Stimulated activated CD4-positive, alpha-beta T cell treated with anti-CD3 and anti-CD28 coated beads, Interleukin-1b, Interleukin-23, amount 100 ng/mL, for 24 hours (primary cell): ENCODE measurements at places on chromosomes 2 and 18.

DNA sequence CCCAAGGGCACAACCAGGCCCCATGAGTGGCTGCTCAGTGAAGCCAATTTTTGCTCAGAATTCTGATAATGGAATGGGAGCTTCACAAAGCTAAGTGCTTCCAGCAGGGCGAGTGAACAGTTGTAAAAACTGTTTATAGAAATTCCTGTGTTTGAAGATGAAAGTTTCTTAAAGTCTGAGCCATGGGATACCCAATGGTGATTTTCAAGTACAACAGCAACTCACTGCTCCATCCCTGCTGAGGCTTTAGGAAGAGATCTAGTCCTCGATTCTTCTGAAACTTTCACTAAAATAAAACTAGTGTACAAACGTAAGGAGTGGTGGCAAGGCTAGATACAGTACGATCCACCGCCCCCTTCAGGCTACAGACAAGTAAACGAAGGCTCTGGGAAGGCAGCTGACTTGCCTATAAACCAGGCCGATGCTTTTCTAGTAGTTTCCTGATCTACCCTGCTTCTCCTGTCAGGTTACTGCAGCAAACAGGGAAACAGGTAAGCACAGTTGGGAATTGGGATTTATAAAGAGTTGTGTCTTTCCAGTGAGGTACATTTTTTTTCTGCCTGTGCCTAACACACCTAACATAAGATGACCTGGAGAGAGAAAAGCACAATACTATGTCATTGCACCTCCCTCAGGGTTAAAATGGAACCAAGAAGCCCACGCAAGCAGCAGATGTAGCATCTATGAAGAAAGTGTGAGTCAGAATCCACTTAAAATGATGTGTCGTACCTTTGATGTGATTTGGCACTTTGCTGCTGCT lies 108.7 kb downstream of the UXS1 start:
- no peak for DNase-seq

GRCh38 chr2:136127356-136127755 lies 9.4 kb upstream of the CXCR4 start:
- DNase-seq = no peak

DNA sequence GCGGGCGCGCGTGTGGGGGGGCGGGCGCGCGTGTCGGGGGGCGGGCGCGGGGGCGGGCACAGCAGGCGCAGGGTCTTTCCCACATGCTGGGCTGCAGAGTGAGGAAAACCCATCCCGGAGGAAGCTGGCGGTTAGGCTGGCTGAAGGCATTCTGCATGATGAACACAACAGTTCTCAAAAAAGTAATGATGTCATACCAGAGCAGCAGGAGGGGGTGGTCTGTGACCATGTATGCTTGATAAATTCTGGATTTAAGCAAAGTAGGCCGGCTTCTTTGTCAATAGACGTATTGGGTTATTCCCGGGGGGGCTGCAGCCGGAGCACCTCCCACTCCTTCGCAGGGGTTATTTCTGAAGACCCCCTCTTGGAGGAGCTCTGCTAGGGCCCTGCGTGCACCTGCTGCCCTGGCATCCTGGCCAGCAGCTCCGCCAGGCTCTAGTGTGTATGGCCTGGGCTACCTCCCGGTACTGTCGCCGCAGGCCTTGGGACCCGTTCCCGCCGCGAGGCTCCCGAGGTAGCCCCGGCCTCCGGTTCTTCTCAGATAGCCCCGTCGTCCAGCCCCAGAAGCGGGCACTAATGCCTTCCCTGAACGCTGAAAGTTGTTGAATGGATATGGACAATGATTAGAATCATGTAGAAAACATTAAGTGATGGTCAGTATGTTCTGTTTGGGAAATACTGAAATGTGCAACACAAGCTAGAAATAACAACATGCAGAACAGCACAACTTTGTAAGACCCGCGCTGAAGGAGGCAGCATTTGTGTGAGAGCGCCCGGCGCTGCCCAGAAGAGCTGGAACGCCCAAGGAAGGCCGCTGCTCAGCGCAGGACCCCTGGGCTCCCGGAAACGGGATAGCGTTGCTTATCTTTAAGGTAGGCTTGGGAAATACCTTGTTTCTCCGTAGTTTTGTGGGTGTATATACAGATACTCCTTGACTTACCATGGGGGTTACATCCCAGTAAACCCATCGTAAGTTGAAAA lies 101.4 kb upstream of the RAB6C start:
- DNase-seq = no peak

DNA sequence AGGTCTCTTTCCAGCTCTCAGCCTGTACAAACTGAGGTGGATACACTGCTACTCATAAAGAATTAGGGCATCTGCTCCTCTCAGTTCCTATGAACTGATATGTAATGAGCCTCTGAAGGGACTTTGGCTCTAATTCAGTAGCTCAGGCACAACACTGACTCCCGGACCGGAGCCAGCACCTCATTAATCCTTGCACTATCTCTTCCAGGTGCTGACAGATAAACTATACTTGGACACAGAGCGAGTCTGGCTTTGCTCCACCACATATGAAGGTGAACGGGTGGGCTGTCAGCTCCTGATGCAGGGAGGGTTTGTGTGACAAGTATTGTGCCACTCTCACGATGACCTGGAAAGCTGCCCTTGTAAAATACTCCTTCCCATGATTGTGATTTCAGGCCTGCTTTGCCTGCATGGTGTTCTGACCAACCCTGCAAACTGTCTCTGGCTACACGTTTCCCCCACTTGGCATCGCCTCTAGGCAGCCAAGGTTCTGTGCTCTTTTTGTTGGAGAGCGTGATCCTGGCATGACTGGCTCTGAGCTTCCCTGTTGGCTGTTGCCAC lies 111.6 kb upstream of the LMAN1 start:
- no peak for DNase-seq

GRCh38 chr2:127906206-127906926 lies 20.6 kb upstream of the AMMECR1L start:
- DNase-seq = no peak

- no peak for DNase-seq
These were observed 64.2 kb downstream of the MTCL1 start for GRCh38 chr18:8769509-8770095.

DNA sequence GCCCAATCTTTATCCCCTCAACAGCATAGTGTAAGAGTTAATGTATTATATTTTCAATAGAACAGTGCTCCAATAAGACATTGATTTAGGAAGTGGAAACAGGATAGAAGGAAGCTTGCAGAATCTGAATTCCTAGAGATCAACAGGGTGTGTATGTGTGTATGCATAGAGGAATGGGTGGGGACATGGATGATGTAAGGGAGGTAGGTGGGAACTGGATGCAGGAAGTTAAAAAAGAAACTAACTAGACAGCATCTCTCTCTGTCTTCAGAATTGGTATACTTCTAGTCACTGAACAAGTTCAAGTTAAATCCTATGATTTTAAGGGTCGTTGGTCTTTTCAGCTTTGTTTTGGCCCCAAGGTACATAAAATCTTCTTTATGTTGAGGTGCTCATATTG lies 196.6 kb downstream of the PMAIP1 start:
- DNase-seq = no peak

- no peak for DNase-seq
These were observed 19.4 kb downstream of the KCNG2 start for GRCh38 chr18:79816981-79817606.

GRCh38 chr2:128547667-128548066 lies 229.0 kb upstream of the HS6ST1 start:
- no peak for DNase-seq

DNA sequence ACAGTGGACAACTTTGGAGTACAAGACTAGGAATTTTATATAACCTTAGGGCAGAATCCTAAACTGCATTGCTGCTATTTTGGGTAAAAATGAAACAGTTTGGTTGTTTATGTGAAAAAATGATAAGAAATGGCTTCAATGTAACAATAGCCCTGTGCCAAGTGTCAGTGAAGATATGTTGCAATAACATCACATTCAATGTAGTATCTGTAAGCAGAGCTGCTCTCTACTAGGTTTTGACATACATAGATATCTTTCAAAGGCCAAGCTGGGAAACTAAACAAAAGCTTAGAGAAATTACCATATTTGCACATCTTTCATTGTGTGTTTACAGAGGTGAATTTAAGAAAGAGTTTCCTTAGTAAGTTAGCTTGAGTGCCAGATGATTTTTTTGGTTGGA lies 135.0 kb upstream of the DOK6 start:
- no peak for DNase-seq

DNA sequence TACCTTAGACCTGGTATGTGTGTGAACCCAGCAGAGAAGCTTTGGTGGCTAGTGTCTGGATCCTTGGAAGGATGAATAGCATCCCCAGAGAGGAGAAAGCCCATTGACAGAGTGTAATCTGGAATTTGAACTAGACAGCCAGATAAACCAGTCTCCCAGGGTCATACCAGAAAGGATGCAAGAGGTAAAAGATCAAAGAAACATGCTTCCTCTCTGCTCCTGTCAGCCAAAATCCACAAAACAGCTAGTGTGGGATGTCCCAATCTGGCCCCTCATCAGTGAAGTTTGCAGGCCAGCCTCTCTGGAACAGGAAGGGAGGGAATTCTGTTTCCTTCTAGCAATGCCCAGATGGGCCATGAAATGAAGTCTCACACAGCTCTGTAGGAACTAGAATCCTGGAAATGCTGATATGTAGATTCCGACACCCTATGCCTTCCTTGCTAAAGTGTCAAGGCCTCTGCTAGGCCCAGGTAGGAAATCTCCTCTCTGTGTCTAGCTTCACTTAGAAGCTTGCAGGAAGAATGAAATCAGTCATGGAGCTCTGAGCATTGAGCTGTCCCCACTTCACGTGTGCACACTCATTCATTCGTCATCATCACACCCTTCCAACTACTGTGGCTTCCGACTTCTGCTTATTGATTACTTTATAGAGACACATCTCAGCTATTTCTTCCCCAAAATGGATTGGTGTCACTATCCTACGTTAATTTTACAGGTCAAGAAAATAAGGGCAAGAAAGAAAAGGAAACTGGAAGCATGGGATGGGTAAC lies 38.0 kb downstream of the EVA1A start:
- no peak for DNase-seq

- no peak for DNase-seq
These were observed 12.3 kb downstream of the FLACC1 start for GRCh38 chr2:201344663-201345366.

DNA sequence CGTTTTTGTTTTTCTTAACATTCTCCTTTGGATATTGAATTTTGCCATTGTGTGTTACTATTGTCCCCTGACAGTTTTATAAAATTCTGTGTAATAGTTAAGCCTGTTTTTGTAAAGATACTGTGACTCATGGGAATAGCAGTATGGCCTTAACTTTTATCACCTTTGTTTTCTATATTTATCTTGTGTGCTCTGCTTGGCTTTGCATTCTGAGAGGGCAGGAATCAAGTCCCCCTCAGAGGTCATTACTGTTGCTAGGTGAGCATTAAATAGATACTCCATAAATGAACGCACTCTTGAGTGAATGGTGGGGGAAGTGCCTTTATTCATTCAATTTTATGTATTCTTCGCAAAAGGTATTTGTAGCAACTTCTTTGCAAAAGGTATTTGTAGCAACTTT lies 160.0 kb downstream of the PHLPP1 start:
- no peak for DNase-seq

DNA sequence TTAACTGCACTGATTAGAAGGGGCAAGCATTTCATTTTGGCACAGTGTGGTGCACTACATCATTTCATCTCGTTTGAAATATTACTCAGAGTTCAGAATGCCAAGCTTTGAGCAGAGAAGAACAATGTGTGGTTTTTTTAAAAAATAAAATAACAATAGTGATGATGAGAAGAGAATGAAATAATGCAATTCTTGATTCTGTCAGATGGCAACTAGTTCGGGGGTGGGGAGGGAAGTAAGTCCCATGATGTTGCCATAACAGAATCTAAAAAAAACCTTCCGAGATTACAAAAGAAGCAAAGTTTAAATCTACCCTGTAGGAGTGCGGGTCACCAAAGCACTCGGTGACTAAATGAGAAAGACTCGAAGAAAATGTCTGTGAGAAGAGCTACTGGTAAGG lies 490.4 kb downstream of the NR4A2 start:
- no peak for DNase-seq

- no peak for DNase-seq
These were observed 98.8 kb downstream of the OLA1 start for GRCh38 chr2:174149530-174149929.

GRCh38 chr2:135557530-135557929 lies 26.2 kb downstream of the R3HDM1 start:
- DNase-seq = no peak
